ENCODE measurements at places on chromosomes 4 and X.

DNA sequence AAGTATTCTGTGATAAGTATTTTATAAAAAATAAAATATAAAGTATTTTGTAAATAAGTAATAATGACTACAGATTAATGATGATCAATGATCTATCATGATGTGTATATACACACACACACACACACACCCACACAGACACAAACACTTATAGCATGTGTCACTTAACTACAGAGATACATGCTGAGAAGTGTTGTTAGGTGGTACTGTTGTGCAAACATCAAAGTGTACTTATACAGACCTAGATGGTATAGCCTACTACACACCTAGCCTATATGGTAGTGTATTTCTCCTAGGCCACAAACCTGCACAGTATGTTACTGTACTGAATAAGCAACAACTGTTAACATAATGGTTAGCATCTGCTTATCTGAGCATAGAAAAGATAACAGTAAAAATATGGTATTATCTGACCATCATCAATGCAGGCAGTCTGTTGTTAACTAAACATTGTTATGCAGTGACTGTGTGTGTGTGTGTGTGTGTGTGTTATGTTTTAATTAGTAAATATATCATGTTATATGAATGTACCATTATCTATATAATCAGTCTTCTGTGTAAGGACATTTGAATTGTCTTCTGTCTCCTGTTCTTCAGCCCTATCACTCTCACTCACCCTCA is 138.2 kb downstream of the CAMK2D start:
- no peak for DNase-seq

DNA sequence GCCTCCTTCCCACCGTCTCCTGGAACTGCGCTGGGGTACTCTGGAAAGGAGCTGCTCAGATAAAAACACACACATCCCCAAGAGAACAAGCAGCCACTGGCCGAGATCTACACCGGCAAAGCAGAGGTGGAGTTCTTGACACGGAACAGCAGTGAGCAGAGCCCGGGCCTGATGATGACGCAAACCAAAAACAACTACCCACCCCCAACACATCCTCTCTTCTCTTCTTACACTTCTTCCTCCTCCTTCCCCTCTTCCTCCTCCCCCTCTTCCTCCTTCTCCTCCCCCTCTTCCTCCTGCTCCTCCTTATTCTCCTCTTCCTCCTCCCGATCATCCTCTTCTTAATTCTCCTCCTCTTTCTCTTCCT is 4.6 kb downstream of the PNMA5 start:
- no peak for DNase-seq

DNA sequence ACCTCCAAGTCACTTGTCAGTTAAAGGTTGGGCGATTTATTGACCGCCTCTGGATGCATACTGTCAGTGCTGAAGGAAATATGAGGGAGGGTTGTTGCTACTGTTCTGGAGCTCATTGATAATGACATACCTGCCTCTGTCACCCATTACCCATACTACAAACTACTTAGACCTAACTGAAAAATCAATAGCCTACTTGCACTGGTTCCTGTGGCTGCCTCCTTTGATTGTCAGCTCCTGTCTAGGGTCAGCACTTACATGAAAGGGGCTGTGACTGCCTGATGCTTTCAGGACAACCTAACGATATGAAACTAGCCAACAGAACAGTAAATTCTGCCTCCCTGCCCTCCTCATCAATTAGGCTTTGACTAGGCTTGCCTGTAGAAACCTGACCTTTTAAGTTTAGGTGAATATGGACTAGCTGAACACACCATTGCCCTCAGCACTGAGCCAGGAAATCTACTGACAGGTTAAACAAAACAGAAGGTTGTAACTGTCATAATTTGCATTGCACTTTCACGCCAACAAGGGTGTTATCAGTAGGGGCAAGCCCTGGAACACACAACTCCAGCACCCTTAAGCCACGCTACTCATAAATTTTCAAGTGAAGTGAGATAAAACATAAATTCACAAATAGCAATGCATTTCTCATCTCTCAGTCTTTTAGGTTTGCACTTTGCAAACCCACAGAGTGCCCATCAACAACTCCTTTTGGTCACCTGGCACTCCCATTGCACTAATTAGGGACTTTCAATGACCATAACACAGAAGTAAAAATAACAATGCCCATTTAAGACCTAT is 9.0 kb upstream of the MAB21L2 start:
- no peak for DNase-seq

DNA sequence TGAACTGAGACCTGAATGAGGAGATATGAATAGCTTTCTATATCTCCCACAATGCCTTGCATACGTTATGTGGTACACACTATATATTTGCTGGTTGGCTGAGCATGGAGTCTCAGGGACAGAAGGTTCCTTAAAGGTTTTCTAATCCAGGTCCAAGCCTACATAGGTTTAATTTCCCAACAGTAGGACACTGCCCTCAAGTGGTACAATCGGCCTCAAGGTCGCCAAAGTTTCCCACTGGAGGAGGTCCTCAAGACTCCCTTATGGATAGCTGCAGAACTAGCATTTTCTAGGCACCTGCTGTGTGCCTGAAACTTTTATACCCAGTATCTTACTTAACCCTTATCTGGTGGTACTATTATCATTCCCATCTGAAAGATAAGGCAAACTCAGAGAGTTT is 21.0 kb upstream of the EFNB1 start:
- DNase-seq, result no peak

DNA sequence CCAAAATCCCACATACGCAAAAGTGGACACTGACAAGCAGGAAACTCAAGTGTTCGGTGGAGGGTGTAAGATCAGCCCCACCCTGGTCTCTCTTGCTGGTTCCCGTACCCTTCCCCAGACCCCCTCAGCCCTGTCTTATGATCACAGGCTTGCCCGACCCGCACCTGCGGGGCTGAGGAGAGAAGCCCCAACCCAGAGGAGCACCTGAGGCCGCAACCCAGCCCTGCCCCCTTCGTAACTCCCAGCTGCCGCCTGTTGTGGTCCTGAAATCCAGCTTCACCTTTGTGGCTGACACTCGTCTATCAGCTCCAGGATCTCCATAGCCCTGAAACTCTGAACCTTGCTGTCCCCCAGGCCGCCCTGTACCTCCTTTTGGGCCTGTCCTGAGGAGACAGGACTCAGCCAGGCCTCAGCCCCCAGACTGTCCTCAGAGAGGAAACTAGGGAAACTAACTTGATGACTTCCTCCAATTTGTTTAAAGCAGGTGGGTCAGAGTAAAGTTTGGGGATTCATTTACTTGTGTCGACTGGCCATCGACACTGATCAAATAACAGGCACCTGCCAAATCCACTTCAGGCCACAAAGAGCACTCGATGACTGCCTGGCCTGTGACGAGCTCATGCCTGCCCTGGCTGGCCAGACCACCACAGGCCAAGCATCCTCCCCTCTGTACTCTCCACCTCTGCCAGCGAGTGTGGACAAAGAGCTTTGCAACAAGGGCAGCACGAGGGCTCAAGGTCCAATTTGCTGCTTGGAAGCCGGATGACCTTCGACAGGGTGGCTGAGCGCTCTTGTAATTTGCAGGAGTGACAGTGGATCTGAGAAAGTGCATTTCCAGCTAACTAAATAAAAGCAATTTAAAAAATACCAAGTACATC is 19.3 kb downstream of the DCTD start:
- no peak for DNase-seq

DNA sequence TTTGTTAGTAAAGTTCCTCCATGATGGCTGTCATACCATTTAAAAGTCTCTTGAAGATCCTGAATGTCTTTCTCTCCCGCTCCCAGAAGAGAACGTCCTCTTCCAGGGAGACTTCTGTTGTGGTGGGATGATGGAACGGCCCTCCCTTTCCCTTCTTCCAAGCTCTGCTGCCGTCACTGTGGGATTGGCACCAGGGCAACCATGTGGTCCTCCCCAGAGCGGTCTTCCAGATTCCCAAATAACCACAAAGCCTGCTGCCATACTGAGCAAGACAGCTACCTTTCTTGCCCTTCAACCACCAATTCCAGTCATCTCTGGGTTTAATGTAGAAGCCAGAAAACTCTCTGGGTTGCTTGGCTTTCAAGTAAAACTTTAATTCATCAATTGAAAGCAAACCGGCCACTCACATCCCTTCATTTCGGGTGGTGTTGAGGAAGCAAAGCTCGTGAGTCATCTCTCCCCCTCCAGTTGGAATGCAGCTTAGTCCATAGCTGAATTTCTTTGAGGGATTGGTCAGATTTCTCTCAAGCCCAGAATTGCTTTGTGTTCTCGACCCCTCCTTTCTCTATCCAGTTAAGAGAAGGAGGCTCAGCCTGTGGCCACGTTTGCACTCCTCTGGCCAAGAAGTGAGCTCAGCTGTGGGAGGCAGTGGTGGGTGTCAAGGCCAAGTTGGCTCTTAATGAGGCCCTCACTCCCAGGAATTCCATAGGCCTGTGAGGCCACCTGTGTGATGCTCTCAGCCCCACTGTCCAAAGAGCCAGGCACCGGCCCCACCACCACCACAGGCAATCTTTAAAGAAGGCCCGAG is 36.9 kb downstream of the FHDC1 start:
- DNase-seq, result no peak

GRCh38 chrX:136497556-136498052 is at the start of gene HTATSF1:
Gene HTATSF1 (plus strand): TSS chrX:136497592. CDS start chrX:136497685, 93 bp downstream.
- DNase-seq, result peak; percentile 60

- no peak for DNase-seq
Measured at GRCh38 chrX:11363069-11363594, 69.9 kb downstream of the AMELX start.

DNA sequence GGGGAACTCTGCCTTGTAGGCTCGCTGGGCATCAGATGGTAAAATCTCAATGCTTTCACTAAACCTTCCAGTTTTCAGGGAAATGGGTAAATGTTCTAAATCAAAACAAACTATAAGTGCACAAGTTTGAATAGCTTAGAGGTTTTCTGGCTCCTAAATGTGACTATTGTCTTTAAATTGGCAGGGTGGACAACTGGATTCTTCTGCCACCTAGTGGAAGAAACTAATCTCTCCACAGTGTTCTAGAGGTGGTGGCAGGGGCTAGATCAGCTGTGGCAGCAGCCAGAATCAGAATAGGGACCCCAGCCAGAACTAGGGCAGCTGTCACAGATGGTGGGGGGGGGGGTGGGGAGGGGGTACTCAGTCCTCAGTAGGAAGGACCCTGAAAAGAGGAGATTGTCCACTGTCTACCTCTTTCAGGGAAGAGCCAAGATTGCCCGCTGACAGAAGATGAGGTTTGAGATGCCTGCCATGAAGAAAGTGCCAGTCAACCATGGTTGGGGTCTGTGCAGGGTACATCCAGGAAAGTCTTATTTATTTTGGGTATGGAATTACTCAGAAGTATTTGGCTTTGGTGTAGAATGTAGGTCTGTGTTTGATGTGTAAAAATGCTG is 201.4 kb downstream of the CCNG2 start:
- DNase-seq, result no peak

DNA sequence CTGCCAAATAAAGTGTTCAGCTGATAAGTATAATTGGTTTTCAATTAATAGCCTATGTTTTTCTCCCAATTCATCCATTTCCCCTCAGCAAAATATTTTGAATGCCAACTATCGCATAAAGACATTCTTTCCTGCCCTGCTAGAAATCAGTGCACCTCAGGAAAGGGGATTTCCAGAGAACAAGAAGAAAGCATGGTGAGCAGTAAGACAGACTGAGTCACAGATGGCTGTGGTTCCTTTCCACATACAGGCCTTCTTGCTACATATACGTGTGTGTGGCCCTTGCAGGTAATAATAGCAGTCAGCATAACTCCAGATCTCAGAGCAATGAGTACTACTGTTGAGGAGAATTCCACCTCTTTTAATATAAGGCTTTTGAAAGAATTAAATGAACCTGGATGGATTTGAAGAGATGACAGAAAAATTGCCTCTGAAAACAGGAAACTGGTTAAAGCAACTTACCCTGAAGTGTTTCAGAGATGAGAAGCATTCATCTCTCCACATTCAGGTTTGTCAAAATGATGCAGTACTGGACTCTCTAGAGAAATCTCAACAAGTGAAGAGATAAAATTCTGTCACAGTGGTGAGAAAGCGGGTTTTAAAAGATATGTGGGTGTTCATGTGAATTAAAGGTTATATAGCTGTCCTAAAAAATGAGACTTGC is 13.6 kb downstream of the GASK1B start:
- DNase-seq, result no peak

- no peak for DNase-seq
Measured at GRCh38 chrX:2848871-2849301, 20.2 kb downstream of the GYG2 start.

DNA sequence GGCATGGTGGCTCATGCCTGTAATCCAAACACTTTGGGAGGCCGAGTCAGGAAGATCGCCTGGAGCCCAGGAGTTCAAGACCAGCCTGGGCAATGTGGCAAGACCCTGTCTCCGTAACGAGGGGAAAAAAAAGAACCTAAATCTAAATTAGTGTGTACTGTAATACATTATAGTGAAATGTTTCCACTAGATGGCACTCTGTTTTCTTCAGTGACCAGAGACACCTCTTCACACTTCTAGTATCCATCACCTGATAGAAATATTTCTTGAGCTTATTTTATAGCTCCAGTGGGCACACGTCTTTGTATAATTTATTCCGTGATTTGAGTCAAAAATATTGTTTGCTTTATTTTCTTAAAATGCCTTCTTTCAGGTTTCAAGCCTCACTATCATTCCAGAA is 600.9 kb upstream of the DIPK2B start:
- no peak for DNase-seq

- no peak for DNase-seq
Measured at GRCh38 chr4:172726001-172726423, 442.6 kb upstream of the GALNT7 start.

- no peak for DNase-seq
Measured at GRCh38 chr4:107603430-107603829, 116.6 kb downstream of the PAPSS1 start.

DNA sequence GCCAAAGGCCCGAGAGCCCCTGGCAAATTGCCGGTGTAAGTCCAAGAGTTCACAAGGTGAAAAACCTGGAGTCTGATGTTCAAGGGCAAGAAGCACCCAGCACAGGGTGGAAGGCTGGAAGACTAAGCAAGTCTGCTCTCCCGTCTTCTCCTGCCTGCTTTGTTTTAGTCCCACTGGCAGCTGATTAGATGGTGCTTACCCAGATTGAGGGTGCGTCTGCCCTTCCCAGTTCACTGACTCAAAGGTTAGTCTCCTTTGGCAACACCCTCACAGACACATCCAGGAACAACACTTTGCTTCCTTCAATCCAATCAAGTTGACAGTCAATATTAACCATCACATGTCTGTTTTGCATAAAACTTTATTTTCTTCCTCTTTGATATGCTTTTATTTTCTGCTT is 157.4 kb downstream of the HS3ST1 start:
- no peak for DNase-seq

DNA sequence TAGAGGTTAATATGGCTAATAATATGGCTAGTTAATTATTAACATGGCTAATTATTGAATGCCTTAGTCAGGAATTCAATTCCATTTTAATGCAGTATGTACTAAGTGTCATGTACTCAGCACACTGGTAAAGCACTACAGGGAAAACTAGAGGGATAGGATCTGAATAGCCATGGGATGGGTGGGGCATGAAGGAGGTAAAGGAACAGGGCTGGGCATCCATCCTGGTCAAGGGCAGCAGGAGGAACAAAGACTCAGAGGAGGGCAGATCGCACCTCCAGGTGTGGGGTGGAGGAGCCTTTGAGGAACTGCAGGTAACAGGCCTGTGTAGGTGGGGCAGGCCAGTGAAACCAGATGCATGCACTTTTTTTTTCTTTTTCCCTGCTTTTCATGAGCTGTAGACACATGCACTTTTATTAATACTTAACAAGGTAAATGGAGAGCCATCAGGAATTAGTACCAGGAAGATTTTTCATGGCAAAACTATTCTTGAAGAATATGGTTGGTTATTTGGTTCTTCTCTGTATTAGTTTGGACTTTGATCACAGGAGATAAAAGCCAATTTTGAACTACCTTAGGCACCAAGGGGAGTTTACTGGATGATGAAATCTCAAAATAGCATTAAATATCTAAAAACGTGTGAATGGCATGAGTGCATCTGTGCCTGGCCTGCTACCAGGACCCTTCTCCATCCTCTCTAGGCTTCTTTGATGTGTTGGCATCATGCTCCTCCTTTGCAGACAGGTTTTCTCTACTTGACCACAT is 88.3 kb downstream of the CC2D2A start:
- no peak for DNase-seq
